ENCODE measurements at places on chromosomes 2 and 18.

GRCh38 chr2:190576573-190576972 is 42.1 kb upstream of the NEMP2 start:
- no peak overlapping the region for H3K27ac ChIP-seq
- no peak for DNase-seq
- H3K36me3 ChIP-seq = no peaks in the 10 kb centered on the region
- H3K4me3 ChIP-seq = no peak overlapping the region

- H3K27me3 ChIP-seq = no peaks in the 10 kb centered on the region
- H3K4me3 ChIP-seq = no peak overlapping the region
- no peaks in the 10 kb centered on the region for H3K4me1 ChIP-seq
- no peak for DNase-seq
- H3K27ac ChIP-seq = no peak overlapping the region
- no peaks in the 10 kb centered on the region for H3K36me3 ChIP-seq
Measured at GRCh38 chr2:222561817-222562645, 93.9 kb downstream of the FARSB start.

- no peak overlapping the region for H3K4me3 ChIP-seq
- no peaks in the 10 kb centered on the region for H3K27me3 ChIP-seq
- no peak overlapping the region for H3K27ac ChIP-seq
- no peaks in the 10 kb centered on the region for H3K36me3 ChIP-seq
- H3K4me1 ChIP-seq = no peaks in the 10 kb centered on the region
- no peak for DNase-seq
Measured at GRCh38 chr2:122389694-122390093, 634.2 kb downstream of the TSN start.

- H3K36me3 ChIP-seq = no peaks in the 10 kb centered on the region
- peaks cover 4% of the 10 kb centered on the region for H3K4me1 ChIP-seq
- H3K4me3 ChIP-seq = no peak overlapping the region
- H3K27ac ChIP-seq = no peak overlapping the region
- DNase-seq = no peak
Measured at GRCh38 chr18:22250591-22250996, 81.2 kb downstream of the GATA6 start.

DNA sequence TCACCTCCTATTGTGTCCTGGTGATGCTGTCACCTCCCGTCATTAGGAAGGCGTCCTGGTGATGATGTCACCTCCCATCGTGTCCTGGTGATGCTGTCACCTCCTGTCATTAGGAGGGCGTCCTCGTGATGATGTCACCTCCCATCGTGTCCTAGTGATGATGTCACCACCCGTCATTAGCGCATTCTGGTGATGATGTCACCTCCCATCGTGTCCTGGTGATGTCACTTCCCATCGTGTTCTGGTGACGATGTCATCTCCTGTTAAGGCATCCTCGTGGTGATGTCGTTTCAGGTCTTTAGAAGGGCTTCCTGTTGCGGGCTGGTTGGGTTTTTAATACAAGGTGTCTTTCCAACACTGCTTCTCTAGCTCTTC is 40.7 kb downstream of the CTDP1 start:
- no peak for DNase-seq
- no peaks in the 10 kb centered on the region for H3K27me3 ChIP-seq
- no peak overlapping the region for H3K27ac ChIP-seq
- no peak overlapping the region for H3K4me3 ChIP-seq
